ENCODE measurements at places on chromosomes 1 and 21.

- DNase-seq, result no peak
Measured at GRCh38 chr21:16865632-16866031, 647.2 kb upstream of the CXADR start.

- no peak for DNase-seq
Measured at GRCh38 chr1:30191154-30191702, 532.2 kb downstream of the MATN1 start.

- no peak for DNase-seq
Measured at GRCh38 chr1:240539769-240540414, 72.1 kb downstream of the GREM2 start.

GRCh38 chr1:89873770-89874169 is 52.9 kb downstream of the LRRC8D start:
- no peak for DNase-seq

GRCh38 chr1:14820295-14821085 is 222.0 kb downstream of the KAZN start:
- no peak for DNase-seq

- no peak for DNase-seq
Measured at GRCh38 chr1:39852214-39852791, 31.0 kb downstream of the TRIT1 start.

DNA sequence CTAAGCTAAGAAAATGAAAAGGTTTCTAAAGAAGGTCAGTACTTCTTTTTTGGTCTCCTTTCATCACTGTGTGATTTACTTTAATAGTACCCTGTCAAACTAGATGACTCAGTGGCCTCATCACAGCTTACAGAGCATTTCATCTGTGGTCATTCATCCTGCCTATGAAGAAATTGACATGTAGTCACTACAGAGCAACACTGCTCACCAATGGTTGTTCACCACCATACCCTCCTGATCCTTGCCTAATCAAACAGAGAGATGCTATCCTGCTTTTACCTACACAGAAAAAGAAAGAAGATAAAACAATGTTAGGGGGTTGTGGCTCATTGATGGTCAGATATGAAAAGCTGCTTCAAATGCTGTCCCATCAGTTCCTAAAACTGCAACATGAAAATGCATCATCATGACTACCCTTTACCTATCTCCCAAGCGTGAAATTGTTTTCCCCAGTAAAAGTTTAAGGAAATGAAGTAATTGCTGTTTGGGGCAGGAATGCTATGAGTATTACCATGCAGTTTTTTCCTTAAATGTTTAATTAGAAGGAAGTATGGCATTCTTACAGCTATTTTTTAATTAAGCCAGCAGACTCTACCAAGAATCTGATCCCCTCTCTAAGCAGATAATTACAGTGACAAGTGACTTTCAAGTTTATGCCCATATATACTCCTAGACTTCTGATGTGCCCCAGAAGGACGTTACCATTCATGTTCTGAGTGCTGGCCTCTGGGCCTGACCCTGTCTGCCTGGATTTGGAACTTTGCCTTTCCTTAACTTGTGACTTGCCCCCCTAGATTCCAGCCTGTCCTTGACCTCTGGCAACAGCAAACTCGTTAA is 46.1 kb upstream of the FBXO28 start:
- DNase-seq, result no peak

DNA sequence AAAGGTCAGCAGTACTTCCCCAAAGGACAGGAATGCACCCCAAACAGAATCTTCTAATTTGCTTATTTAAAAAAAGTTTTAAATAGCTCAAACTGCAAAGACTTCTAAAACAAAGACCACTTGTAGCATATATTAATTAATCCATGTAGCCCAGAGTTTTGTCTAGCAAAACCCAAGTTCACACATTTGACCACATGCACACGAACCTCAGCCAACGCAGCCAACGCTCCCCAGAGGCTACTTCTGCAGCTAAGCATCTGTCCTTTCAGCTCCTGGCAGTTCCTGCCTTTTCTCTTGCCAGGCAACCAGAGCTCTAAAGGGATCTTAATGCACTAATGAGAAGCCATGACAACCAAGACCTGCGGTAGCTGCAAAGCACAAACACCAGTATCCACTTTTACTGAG is 89.6 kb downstream of the RERE start:
- no peak for DNase-seq

DNA sequence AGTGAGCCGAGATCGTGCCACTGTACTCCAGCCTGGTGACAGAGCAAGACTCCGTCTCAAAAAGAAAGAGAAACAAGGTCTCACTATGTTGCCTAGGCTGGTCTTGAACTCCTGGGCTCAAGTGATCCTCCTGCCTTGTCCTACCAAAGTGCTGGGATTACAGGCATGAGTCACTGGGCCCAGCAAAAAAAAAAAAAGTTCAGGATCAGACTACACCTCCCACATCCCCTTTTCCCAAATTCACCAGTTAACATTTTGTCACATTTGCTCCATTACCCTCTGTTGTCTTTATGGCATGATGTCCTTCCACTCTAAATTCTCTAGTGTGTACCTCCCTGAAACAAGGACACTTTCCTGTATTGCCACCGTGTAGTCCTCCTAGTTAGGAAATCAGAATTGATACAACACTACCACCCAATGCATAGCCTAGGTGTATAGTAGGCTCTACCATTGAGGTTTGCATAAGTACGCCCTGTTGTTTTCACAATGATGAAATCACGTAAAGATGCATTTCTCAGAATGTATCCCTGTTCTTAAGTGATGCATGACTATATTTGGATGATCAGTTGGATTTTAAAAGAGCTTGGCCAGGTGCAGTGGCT is 10.7 kb downstream of the SPEN start:
- DNase-seq, result no peak

DNA sequence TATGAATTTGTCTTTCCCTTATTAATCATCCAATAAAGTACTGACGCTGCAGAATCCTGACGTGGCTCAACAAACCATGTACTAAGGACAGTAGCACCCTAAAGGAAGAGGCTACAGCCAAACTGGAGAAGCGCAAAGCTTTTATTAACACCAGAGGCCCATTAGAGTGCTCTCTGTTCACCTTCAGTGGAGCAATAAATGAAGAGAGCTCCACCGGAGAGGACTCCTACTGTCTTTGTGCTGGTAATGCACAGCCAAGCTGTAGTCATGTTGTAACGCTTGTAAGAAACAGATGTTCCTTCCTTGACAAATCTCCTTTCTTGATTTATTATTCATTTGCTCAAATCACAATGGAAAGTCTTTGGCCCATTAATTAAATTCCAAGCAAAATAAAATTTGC is 220.7 kb upstream of the RRP15 start:
- DNase-seq, result no peak

DNA sequence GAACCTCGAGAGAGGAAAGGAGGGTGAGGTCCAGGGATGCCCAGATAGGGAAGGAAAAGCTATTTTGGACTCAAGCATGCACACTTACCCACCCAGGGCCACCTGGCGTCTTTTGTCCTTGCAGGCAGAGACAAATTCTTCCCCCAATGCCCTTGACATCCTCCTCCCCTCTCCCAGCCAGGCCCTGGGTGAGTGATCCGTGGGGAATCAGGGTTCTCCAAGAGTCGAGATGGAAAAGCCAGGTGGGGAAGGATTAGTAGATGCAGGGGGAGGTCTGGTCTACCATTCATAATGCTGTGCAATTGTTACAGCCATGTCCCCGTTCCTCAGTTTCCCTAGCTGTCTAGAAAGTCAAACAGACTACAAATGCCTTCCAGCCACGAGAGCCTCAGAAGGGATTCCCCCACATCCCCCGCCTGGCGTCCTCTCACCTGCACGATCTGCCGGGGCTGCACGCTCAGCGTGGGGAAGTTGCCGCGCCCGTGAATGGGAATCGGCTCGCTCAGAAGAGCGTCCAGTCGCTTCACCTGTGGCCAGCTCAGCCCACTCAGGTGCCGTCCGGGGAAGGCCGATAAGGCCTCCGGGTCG is 580 bp downstream of the TENT5B start:
- DNase-seq, result no peak

DNA sequence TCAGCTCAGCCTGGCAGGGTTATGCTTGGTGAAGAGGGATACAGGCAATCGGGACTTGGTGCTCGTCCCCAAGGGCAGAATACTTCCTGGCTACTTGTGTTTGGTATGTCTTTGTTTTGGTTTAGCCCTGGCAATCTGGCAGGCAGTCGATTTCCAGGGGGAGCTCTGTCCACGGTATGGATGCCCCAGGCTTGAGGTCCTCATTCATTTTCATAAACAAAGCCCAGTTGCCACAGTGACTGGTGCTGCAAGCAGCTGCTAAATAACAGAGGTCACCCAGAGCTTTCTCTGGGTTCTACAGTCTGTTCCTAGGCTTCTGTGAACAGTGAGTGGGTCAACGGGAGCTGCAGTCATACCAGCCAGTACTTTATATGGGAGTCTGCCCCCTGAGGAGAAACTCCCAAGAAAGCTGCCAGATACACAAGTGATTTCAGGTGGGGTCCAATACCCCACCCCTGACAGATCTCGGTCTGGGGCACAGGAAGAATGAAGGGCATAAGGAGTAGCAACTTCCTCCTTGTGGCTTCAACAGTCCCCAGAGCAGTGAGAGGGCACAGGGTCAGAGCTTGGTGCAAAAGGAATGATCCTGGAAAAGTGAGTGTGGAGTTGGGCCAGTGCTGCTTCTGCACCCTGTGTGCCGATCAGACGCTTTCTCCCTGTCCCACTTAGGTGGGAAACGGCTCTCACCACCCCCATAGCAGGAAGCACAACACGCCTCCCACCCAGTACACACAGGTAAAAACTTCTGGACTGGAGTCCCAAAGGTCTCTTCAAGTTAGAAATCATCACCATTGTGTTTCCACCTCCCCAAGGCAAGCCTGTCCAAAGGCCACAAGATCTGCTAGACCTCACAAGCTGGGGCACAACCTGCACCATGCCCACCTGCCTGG is 55.5 kb downstream of the TGFBR3 start:
- no peak for DNase-seq

DNA sequence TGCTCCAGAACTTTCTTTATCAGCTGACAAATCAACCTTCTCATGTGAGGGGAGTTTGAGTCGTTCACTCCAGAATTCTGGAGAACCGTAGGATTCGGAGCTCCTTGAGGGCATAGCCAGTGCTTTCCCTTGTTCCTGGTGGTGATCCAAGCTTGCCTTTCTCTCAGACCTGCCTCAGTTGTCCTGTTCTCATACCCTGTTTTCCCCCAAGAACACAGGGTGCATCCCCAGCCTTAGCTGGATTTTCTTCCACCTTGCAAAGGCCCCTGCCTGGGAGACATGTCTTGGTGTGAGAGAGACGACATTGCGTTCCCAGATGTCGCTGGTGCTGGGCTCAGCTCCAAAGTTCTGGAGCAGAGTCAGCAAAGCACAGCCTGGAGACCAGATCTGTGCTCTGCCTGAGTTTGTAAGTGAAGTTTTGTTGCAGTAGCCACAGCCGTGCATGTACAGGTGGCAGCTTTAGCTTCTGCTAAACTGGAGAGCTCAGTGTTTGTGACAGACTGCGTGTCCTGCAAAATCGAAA is 40.0 kb downstream of the ABCG1 start:
- DNase-seq, result no peak

GRCh38 chr1:245583575-245584330 is 429.0 kb downstream of the KIF26B start:
- no peak for DNase-seq

DNA sequence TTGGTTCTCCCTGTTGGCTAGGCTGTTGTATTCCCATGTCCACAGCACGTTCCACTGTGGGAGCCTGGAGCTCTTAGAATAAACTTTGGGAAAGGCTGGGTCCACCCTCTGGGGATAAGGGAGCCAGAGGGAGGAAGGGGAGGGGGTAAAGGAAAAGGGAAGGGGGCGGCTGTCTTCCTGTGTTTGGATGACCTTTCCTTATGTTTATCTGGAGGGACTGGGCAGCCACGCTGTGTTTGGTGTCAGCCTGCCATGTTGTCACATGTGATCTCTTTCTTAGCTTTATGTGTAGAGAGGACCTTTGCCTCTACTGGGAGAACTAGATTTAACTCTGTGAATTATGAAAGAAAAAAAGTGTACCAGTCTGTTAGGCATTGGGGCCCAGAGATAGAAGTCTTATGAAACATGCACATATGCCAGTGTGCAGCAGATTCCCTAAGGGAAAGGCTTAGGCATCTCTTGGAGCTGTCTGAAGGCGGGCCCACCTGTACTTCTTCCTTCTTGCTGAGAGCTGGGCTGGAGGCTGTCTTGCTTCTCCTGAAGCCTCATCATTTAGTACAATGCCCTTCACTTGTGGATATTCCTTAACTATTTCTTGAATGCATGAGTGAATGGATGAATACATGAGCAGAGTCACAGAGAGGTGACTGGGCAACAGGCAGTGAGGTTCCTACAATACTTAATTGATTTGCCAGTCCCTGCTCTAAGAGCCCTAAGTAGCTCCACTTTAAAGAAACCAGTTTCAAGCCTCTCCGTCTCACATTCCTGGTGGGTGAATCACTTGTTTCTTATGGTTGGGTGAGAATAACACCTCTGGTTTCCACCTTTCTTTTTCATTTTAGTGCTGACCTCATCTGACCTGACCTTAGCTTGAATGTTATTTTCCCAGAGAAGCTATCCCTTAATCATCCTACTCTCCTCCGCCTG is 62.5 kb upstream of the ARHGAP29 start:
- DNase-seq, result no peak

DNA sequence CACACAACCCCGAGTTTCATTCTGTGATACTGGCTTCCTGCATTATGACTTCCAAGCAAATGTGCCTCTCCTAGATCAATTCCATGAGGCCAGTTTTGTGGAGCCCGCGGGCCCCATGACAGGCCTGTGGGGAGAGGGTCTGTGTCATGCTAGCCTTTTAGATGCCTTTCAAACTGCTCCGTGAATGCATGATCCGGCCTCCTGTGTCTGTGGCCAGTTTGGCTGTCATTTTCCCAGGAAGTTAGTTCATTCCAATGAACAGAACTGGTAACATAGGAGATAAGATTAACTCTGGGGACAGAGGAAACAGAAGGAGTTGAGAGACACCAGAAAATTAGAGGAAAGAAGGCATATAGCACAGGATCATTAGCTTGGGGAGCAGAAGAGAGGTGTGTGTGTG is 3.2 kb downstream of the FNDC7 start:
- no peak for DNase-seq

DNA sequence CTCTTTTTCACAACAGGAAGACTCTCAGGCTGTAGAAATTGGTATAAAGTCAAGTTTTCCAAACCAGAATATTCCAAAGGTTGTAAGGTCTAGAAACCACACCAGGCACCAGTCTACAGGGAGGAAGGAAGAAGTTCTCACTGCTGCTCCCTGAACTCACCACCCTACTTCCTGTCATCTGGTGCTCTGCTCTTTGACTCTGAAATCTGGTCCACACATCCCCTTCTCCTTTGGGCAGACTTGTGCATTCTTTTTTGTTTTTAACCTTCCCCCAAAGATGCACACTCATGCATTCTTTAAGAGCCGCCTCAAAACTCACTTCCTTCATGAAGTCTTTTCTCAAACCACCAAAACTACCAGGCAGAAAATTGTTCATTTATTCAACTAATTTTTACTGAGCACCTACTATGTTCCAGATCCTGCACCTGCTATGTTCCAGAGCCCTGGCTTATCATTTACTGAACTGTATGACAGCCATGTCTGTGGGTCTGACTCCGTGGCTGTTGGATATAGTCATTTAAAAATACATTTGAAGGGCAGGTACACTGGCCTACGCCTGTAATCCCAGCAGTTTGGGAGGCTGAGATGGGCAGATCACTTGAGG is 30.1 kb upstream of the EPS15 start:
- DNase-seq, result no peak

Data from activated CD4-positive, alpha-beta T cell treated with anti-CD3 and anti-CD28 coated beads for 1 hour (primary cell).